Stimulated activated CD8-positive, alpha-beta memory T cell treated with anti-CD3 and anti-CD28 coated beads, Interleukin-2, amount 100 ng/mL, for 1 hour (primary cell): ENCODE measurements at places on chromosomes 2 and 18.

DNA sequence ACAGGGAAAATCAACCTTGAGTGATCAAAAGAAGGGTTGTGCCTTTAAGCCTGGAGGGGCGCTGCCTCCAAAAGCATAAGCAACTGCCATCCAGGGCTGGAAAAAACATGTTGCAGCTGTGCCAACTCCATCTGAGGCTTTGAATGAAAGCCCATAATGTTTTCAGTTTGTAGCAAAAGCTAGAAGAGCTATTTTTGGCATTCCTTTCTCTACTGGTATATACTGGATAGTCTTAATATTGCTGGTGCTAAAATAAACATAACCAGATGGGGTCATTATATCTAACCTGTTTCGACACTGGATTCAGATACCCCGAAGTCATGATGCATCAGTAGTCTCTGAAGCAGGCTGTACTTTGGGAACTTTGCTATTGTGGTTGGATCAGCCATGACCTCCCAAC lies 25.1 kb downstream of the ANXA4 start:
- no peak for DNase-seq

GRCh38 chr2:7986431-7986830 lies 695.4 kb upstream of the ID2 start:
- DNase-seq = no peak

- DNase-seq = no peak
These were observed 102.9 kb downstream of the KLHL29 start for GRCh38 chr2:23487735-23488492.

DNA sequence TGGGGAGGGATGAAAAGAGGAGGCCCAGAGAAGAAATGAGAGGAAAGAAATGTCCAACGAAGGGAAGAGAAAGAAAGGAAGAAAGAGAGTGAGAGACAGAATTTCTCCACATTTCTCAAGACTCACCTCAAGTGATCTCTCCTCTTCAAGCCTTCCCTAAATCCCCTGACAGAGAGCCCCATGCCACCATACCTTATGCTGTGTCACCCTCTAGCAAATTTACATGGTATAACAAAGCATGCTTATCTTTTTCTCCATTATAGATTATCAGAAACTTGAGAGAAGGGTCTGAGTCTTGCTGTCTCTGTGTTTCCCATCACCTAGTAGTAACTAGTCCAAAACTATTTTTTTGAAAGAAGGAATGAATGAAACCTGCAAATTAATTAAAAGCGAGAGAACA lies 1208.4 kb downstream of the DPP10 start:
- no peak for DNase-seq

DNA sequence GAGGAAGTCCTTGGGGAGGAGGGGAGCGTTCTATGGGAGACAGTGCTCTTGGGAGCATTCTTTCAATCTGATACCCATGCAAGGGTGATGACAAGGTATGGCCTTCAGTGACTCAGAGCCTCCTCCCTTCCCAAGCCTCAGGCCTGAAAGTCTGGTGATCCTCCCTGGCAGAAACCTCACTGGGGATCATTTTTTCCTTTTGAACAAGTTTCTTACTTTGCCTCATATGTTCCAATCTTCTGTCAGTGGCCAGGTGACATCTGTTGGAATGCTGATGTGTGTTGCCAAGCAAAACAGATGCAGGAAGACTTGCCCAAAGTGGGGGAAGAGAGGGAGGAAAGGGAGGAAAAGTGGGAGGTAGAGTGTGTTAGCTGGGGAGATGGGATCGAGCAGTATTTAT lies 224.8 kb downstream of the NEDD4L start:
- DNase-seq = no peak

DNA sequence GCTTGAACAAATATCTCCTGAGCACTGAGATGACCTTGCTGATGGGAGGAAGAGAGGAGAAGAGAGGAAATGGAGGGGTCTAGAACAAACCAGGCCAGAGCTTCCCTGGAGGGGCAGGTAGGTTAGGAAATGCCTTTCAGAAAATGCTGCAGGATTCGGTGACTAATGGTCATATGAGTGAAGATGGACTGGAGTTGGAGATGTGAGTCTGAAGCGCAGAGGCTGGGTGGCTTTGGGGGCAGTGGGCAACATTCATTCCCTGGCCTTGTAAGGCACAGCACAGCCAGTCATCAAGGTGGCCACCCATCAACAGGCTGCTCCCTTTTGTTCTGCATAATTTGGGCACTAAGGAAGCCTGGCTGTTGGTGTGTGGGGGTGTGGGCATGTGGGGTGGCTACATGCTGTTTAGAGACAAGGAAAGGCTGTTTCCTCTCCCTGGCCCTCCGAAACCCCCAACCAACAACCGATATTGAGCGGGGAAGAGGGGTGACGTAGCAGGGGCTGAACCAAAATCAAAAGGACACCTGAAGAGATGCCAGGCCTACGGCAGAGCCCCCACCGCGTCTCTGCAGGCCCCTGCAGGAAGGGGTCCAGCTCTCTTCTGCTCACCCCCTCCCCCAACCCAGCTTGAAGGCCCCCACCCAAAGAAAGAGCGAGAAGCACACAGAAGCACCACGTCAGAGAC lies 1.5 kb downstream of the SLC30A3 start:
- no peak for DNase-seq

- DNase-seq = no peak
These were observed 21.6 kb downstream of the SMAD7 start for GRCh38 chr18:48929212-48929612.

GRCh38 chr18:57913686-57914085 lies 110.6 kb upstream of the ATP8B1 start:
- no peak for DNase-seq

DNA sequence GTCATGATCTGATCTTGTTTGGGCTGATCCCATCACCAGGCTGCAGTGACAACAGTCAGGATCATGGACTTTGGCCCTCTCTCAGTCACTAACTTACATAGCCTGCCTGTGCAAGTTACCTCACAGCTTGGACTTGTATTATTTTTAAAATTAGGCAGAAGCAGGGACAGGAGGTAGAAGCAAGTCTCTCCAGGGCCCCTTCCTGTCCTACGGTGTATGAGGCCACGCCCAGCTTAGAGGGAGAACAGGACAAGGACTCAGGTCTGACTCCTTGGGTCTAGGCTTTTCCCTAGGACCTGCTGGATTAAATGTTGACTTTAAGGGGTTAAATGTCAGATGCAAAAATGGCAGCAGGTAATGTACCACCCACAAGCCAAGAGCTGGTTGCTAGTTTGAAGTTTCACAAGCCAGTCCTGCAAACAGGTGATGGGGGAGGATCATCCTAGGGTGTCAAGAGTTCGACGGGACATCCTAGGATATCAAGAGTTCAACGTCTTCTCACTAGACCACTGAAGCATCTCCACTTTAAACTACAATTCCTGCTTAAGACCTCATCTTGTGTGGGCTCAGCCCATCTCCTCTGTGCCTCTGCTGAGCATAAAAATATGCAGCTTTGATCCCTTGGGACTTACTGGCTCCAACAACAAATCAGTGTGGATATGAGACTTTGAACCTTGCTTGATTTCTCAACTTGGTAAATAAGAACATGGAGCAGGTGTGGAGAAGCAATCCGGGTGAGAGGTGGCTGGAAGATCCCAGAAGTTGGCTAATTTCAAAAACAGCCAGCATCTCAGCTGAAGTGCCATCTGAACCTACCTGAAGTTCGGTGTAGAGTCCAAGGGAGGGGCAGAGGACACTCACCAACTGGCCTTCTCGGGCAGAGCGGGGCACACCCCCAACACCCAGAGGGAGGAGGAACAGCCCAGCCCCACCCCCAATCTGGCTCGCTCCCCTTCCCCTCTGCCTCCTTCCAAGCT lies 39.5 kb downstream of the SFXN5 start:
- DNase-seq = no peak

- DNase-seq = no peak
These were observed 1.2 kb downstream of the REV1 start for GRCh38 chr2:99488539-99489062.

DNA sequence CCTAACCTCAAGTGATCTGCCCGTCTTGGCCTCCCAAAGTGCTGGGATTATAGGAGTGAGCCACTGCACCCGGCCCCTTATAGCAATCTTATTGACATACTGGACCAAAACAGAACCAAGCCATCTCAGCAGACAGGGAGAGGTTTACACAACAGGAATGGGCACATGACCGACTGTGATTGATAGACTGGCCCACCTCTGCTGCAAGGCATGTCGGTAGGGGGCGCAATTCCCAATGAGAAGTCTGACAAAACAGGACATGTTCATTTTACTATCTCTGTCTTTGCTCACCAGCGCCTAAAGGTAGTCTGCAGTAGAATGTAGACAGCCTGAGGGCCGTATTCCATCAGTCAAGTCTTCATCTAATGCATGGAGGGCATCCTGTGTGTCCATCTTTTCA lies 2.0 kb downstream of the LYPD6B start:
- peak; percentile 21 for DNase-seq

- DNase-seq = no peak
These were observed 94.0 kb downstream of the ZNF532 start for GRCh38 chr18:58958628-58959027.

- DNase-seq = no peak
These were observed 200.6 kb downstream of the ZFP36L2 start for GRCh38 chr2:43025709-43026295.

DNA sequence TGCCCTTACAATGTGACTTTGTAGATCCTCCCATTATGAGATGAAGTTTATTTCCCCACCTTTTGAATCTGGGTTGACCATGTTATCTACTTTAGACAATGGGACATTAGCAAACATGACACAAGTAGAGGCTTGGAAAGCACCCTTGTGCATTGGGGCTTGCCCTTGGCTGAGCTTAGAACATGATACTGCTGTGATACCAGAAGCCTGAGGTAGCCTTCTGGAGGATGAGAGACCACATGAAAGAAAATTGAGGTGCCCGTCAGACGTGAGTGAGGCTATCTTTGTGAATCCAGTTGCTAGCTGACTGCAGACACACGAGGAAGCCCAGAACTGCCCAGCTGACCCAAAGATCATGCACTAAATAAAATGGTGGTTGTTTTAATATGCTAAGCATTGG lies 341.2 kb downstream of the CYP26B1 start:
- no peak for DNase-seq

DNA sequence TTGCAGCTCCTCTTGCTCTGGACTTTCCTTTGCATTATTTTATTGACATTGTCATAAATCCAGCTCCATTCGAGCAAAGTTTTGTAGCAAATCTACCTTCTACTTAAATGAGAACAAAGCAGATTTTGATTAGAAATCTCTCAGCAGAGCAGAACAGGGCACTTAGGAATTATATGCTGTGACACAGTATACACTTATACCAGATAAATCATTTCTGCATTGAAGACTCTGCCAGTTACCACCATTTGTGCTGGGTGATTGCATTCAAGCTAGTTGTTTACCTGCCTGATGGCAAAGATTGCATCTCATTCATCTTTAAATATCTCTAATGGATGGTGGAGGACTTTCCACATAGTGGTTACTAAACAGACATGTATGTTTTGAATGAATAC lies 441.7 kb upstream of the HNMT start:
- no peak for DNase-seq

GRCh38 chr18:51767293-51767692 lies 569.8 kb upstream of the MEX3C start:
- DNase-seq = no peak

DNA sequence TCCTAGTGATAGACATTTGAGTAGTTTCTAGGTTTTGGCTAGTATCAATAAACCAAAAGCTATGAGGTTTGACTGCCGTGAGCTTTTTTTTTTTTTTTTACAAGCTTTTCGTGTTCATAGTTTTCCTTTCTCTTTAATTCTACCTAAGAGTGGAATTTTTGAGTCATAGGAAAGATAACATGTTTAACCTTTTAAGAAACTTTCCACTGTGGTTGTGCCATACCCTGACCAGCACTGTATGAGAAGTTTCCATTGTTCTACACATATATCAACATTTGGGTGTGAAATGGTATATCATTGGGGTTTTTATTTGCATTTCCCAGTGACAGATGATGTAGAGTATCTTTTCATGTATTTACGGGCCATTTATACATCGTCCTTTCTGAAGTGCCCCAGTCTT lies 31.7 kb downstream of the UBE2F start:
- DNase-seq = no peak

GRCh38 chr2:19932928-19933327 lies 31.1 kb upstream of the TTC32 start:
- no peak for DNase-seq

DNA sequence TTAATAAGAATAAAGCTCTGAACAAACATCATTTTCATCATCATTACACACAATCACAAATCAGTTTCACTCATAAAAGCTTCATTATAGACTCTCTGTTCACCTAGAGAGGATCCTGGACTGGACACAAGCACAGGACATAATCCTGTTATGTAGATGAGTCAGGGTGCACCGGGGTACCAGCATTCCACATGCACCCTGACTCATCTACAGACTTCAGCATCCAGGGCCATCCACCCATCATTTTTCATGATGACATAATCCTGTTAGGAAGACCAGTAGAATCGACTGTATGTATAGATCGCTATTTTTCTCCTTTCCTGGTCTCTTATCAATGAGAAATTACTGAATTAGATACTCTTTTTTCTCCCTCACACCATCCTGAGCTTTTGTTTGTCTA lies 73.7 kb upstream of the PIK3C3 start:
- no peak for DNase-seq

DNA sequence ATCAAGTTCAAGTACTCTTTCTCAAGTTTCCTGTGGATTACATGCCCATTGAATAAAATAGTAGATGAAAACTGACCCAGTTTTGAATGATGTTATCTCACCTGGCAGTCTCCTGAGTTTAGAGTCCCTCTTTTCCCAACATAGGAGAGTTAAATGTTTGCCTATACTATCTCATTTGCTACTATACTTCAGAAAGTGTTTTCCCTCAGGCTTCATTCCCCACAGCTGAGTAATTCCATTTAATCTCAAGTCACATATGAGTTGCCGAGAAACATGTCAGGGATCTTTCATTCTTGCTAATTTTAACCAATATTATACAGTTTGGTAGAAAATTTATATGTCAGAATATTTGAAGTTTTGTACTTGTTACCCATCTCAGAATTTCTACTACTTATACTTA lies 150.4 kb upstream of the CDH19 start:
- DNase-seq = no peak

DNA sequence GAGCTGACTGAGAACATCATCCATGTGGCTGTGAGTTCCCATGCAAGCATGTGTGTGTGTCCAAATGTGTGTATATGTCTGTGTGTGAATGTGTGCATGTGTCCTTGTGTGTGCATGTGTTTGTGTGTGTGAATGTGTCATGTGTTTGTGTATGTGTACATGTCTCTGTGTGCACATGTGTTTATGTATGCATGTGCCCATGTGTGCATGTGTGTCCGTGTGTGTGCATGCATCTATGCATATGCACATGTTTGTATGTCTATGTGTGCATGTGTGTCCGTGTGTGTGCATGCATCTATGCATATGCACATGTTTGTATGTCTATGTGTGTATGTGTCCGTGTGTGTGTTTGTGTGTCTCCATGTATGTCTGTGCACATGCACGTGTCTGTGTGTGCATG lies 99.7 kb downstream of the LBH start:
- no peak for DNase-seq

GRCh38 chr2:170391018-170391417 lies 213.1 kb downstream of the MYO3B start:
- no peak for DNase-seq

GRCh38 chr18:76499637-76500340 lies 4.7 kb upstream of the ZNF516 start:
- DNase-seq = no peak

- DNase-seq = no peak
These were observed 298.2 kb upstream of the HNRNPA3 start for GRCh38 chr2:176914371-176914770.

GRCh38 chr2:199206536-199206935 lies 251.2 kb downstream of the SATB2 start:
- DNase-seq = no peak

- DNase-seq = no peak
These were observed 226.8 kb upstream of the TPO start for GRCh38 chr2:1186421-1186820.
